ENCODE measurements at places on chromosomes 3 and 15.

- no peak for DNase-seq
Observed at GRCh38 chr3:89303701-89304100, 196.3 kb downstream of the EPHA3 start.

DNA sequence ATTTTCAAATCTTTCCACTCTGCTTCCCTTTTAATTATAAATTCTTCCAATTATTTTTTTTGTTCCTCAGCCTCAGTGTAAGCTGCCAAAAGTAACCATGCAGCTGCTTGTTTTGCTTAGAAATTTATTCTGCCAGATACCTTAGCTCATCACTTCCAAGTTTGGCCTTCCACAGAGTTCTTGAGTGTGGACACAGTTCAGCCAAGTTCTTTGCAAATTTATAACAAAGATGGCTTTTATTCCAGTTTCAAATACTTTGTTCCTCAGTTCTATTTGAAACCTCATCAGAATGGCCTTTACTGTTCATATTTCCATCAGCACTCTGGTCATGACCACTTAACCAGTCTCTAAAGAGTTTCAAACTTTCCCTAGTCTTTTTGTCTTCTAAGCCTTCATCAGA, 10.3 kb downstream of the RTP1 start:
- DNase-seq = no peak

DNA sequence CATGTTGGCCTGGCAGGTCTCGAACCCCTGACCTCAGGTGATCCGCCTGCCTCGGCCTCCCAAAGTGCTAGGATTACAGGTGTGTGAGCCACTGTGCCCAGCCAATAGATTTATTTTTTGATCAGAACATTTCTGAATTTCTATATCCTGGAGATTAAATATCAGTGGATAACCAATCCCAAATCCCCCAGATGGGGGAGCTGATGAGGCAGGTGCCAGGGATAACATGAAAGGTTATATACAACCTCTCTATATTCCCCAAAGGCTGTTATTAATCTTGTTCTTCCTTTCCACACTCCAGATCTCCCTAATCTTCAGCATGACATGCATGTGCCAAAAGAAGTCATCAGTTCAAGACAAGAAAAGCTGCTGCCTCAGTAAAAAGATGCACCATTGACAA, 112.3 kb downstream of the WDR76 start:
- peak; percentile 43 for DNase-seq

DNA sequence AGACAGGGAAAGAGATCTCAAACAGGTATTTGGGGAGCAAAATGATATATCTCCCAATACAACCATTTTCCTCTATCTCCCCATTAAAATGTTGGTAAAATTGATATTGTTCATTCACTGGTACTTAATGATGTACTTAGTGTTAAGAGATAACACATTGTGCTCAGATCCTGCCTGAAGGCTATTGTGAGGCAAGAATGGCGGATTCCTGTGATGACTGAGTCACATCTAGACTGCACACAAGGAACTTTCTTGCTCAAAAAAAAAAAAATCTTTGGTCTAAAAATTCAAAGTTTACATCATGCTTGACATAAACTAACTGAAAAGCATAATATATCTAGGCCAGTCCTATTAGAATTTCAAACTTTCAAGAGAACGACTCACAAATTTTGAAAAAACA, 171.1 kb upstream of the TTC14 start:
- DNase-seq = no peak

DNA sequence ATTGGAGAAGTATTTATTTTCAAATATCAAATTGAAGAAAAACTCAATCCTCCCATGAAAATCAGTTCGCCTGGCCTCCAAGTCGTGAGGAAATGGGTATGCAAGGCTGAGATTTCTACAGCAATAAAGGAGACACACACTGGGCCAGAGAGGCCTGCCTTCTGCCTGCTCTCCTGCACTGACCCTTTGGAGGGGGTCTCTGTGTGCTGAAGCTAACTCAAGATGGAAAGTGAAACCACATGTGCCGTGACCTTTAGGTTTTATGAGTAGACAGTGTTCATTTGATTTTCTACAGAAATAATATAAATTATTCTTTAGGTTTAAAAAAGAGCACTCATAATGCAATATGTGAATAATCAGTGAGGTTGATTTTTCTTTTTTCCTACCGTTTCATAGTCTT, 11.9 kb upstream of the SLC22A13 start:
- DNase-seq = no peak
